ENCODE measurements at places on chromosomes 5 and 9. TPM values are rescaled to one million over a fixed set of nuclear protein-coding genes. Genes with fewer than 3 reads are reported as not detected.

Gene PCDHB3
- not detected for total RNA-seq

Gene LVRN
- total RNA-seq = 0.09 TPM

Gene ADAMTS2
- 0.09 TPM for total RNA-seq

Gene OBP2B
- total RNA-seq = not detected

Gene MEGF10
- not detected for total RNA-seq

Gene TMEM161B
- total RNA-seq = 10.3 TPM

Gene SEC61B
- 317 TPM for total RNA-seq

Gene FCN1
- not detected for total RNA-seq

Gene OTULINL
- 6.5 TPM for total RNA-seq

Gene COL15A1
- total RNA-seq = 0.39 TPM

Gene LCP2
- total RNA-seq = not detected

Gene POU5F2
- not detected for total RNA-seq

Gene HTR4
- not detected for total RNA-seq

Gene EPB41L4B
- 11.1 TPM for total RNA-seq

Gene SLC23A1
- 1.3 TPM for total RNA-seq

Gene BARHL1
- not detected for total RNA-seq

Gene GNA14
- total RNA-seq = not detected

Gene ANKRD55
- not detected for total RNA-seq

Gene HEMGN
- total RNA-seq = not detected

Gene OLFM1
- total RNA-seq = 9.6 TPM

Gene EFNA5
- total RNA-seq = 21.3 TPM

Gene NHP2
- 421 TPM for total RNA-seq

Gene ENHO
- 1.9 TPM for total RNA-seq

Gene GLRA1
- total RNA-seq = not detected

Gene HAVCR2
- total RNA-seq = 0.87 TPM

Measured in A549 treated with RU486 at 1 μM for 4 hours (cell line).